HuH-7 (cell line): ENCODE measurements at places on chromosomes 1 and 21.

GRCh38 chr1:223142795-223143536 lies at the start of gene TLR5:
Gene TLR5, minus strand, starts transcription at chr1:223143248. Its CDS starts 30,217 bp downstream, at chr1:223113031.
- DNase-seq = peak; percentile 92

- DNase-seq = no peak
Observed at GRCh38 chr1:7448986-7449385, 322.1 kb upstream of the VAMP3 start.

DNA sequence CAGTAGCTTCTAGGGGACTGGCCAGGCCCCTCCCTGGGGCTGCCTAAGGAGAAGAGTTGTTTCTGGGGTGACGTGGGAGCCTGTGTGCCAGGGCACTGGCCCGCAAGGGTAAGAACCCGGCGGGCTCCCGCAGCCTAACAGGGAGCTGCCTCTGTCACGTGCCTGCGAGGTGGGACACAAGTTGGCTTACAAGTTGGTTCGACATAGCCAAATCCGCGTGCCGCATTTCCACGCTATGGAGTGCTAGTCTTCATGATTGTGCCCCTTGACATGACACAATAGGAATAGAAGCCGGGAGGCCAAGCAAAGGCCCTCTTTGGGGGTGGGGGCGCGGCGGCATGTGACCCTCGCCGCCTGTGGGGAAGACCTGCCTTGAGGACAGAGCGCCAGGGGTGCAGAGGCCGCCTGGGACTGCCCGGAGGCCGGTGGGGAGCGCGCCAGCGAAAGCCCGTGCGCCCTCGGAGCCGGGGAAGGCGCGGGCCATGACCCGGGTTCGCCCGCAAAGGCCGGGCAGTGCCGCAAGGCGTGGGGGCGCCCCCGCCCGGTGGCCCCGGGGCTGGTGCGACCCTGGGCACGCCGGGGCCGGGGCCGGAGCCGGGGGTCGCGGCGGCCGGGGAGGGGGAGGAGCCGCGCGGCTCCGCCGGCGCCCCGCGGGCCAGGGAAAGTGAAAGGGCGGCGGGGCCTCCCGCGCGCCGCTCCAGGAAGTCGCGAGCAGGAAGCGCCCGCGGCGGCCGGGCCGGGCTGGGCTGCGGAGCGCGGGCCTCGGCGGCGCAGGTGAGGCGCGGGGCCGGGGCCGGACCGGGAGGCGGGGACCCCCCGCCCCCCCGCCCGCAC lies at the start of gene SLC37A1:
Gene SLC37A1 (plus strand): TSS at position 702 of the 834 bp plus-strand sequence. CDS start 4,603 bp downstream, outside the sequence.
- DNase-seq = no peak

DNA sequence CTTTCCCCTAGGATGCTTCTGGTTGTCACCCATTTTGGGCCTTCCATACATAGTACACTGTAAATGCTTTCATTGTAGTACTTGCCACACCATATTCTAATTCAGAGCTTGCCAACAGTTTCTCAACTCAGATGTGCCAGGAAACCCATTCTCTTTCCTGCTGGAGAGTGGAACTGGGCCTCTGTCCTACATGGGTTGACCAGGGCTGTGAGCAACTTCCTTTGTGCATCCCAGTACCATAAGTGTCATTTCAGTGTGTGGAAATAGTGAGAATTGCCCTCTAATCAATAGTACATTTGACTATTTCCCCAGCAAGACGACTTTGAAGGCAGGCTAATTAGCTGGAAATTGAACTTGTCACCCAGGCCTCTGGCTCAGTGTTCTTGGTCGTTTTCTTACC lies 74.8 kb downstream of the MTR start:
- no peak for DNase-seq

GRCh38 chr21:31220575-31220974 lies 123.5 kb downstream of the TIAM1 start:
- DNase-seq = no peak

DNA sequence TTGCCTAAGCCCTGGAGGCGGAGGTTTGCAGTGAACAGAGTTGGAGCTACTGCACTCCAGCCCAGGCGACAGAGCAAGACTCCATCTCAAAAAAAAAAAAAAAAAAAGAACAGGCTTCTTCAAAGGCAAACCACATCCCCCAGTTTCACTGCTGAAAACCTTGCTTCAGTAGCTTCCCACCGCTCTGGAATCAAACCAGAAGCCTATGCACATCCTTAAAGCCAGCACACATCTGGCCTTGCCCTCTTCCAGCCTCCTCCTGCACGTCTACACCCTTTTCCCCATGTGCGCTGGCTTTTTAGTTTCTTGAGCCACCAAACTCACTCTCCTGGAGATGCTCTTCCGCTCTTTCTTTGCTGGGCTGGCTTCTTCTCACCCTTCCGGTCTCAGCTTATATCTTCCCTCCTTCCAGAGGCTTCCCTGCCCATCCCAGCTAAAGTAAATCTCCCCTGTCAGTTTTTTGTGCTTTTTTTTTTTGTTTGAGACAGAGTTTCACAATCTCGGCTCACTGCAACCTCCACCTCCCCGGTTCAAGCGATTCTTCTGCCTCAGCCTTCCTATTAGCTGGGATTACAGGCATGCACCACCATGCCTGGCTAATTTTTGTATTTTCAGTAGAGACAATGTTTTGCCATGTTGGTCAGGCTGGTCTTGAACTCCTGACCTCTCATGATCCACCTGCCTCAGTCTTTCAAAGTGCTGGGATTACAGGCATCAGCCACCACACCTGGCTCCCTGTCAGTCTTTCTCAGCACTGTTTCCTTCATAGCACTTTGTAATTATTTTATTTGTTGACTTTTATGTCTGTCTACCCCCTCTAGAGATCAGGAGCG lies 42.0 kb upstream of the ID3 start:
- DNase-seq = no peak

- no peak for DNase-seq
Observed at GRCh38 chr1:57632401-57632800, 208.5 kb upstream of the DAB1 start.

- no peak for DNase-seq
Observed at GRCh38 chr1:60906039-60906438, 176.3 kb upstream of the NFIA start.
